ENCODE measurements at places on chromosomes 13 and 19.

DNA sequence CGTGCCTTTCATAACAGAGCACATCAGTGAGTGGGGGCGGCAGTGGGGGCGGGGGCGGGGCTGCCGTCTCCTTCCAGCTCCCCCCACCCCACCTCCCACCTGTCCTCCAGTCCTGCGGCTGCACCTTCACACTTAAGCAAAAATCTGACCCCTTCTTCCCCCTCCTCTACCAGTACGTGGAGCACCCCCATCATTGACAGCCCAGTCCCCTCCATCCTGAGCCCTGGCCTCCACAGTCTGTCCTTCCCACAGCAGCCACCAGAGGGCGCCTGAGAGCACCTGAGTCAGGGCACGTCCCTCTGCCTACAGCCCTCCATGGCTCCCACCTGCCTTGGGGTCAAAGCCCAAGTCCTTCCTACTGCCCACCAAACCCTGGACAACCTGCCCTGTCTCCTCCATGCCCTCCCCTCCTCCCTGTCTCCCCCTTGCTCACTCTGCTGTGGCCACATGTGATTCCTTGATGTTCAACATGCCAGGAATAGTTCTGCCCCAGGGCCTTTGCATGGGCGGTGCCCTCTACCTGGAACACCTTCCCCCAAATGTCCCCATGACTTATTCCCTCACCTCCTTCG, 4.0 kb downstream of the EBI3 start:
- peak; percentile 26 for DNase-seq

DNA sequence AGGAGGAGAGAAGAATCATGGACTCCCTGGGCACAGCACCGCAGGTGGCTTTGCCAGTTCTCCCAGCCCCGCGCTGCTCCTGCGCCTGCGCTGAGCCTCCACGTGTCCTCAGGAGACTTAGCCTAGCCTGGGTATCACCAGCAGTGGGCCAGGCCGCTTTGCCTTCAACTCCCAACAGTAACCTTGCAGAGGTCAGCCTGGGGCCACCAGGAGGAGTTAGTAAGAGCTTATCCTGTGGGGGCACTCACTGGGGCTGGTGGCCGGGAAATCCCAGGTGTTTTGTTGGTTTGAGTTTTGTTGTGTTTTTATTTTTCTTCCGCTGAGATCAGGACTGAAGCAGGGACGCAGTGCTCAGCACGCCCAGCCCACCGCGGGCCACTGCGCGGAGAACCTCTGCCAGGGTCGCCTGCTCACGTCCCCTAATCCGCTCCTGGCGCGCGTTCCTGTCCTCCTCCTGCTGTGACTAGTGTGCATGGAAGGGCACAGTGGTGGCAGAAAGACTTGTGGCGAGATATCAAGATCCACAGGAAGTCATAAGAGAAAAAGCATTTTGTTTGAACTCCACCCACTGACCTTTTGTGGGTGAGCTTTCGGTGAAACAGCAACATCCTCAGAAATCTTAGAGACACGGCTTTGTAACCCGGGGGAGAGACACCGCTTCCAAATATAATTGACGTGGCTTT, 207.4 kb upstream of the RFC3 start:
- DNase-seq = no peak

GRCh38 chr13:80039000-80039399, 301.9 kb downstream of the SPRY2 start:
- no peak for DNase-seq

DNA sequence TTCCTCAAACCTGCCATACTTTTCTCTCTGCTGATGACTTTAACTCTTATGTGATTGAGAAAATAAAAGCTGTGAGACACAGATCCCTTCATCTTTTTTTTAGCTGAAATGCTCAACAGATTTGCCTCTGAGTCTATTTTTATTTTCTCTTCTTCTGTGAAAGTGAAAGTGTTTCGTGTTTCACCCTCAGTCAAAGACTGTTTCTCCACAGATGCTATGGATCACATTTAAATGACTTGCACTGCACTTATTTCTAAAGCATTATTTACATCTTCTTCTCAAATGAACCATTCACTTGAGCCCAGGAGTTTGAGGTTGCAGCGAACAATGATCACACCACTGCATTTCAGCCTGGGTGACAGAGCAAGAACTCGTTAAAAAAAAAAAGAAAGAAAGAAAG, 890.1 kb upstream of the PCDH20 start:
- no peak for DNase-seq

GRCh38 chr19:12723641-12724426, at the start of gene TNPO2:
TSS of gene TNPO2 (minus strand) at chr19:12723932. CDS start at chr19:12720977, 2,955 bp downstream.
- DNase-seq = no peak

DNA sequence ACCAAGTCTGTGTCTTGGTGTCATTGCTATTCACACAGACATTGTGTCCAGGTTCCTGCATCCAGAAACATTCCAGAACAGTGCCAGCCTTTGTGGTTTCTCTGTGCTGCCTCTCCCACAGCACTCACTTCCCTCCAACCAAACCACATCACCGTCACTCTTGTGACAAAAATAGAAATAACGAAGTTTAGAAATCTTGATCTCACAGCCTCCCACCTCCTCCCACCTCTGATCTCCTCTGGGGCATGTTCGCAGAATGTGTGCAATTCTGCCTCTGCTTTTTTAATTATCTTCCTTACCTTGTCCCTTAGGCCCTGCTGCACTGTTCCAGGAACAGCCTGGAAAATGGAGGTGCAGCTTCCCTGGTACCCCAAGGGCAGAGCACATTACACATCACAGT, 8.7 kb upstream of the SERPINE3 start:
- no peak for DNase-seq

- DNase-seq = no peak
These were observed 46.4 kb downstream of the KPNA3 start for GRCh38 chr13:49746111-49746510.

DNA sequence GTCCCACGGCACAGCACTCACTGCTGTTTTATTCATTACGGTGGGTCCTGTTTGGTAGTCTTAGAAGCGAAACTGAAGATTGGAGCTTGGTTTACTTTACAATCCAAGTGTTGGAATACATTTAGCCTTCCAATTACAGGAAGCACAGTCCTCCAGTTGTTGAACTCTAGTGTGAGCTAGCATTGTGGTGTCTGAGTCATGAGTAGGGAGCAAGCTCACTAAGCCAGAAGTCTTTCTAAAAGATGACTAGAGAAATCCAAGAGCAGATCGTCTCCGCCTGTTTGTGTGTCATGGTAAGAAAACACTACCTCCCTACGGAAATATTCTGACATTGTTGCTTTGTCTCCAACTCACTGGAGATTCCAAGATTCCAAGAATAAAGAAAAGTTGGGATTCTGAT, 10.1 kb upstream of the SHISA2 start:
- no peak for DNase-seq
